ENCODE measurements at places on chromosomes 16 and 17. TPM values are rescaled to one million over a fixed set of nuclear protein-coding genes. Genes with fewer than 3 reads are reported as not detected.

- no peak for DNase-seq
Observed at GRCh38 chr16:29154088-29154487, 169.2 kb downstream of the LAT start.

GRCh38 chr17:14201021-14201987 lies 35.4 kb downstream of the CDRT15 start:
- DNase-seq: no peak

DNA sequence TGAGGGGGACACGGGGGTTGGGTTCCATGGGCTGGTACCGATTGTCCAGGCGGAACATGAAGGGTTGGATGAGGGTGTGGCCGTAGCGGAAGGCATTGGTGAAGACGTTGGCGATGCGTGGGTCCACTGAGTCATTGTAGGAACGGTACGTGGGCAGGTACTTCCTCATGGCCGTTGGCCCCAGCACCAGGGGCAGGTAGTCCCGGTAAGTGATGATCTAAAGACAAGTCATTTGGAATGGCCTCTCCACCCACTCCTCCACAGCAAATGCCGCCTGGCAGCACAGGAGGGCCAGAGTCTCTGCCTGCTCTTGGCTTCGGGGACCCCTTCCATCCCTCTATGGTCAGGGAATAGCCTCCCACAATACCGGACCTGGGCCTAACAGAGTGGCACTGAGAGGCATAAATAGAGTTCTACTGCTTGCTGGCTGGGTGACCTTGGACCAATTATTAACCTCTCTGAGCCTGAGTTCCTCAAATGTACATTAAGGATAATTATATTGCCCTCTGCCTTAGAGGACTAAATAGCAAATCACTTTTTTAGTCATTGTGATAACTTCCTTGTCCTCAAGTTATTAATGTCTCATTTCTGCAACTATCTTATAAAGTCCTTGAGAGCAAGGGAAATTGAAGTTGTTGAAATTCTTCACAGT lies 7.2 kb downstream of the MPO start:
- no peak for DNase-seq

- no peak for DNase-seq
Observed at GRCh38 chr17:74458835-74459234, 7.6 kb upstream of the CD300A start.

- peak; percentile 71 for DNase-seq
Observed at GRCh38 chr17:57954397-57955182, 622 bp downstream of the CUEDC1 start.

DNA sequence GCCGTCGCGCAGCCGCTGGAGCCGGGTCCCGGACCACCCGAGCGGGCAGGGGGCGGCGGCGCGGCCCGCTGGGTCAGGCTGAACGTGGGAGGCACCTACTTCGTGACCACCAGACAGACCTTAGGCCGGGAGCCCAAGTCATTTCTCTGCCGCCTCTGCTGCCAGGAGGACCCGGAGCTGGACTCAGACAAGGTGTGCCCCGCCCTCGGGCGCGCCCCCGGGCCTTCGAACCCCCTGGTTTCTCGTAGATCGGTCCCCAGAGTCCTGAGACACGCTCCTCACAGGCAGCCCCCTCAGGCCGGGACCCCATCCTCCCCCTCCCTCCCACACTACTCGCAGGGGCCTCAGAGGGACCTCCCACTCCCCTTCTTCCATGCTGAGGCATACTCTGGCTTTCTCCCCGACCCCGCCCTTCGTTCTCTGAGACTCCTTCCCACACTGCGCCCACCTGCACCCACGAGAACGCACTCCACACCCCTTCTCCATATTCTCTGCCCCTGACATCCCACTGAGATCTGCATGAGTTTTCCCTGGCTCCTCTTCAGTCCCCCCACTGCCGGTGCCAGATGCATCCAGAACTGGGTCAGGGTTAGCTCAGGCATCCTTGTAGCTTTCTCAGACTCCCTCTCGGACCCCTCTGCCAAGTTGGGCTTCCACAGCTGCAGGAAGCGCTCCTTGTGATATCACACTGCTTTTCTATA lies 523 bp downstream of the KCTD2 start:
- DNase-seq: peak; percentile 50

DNA sequence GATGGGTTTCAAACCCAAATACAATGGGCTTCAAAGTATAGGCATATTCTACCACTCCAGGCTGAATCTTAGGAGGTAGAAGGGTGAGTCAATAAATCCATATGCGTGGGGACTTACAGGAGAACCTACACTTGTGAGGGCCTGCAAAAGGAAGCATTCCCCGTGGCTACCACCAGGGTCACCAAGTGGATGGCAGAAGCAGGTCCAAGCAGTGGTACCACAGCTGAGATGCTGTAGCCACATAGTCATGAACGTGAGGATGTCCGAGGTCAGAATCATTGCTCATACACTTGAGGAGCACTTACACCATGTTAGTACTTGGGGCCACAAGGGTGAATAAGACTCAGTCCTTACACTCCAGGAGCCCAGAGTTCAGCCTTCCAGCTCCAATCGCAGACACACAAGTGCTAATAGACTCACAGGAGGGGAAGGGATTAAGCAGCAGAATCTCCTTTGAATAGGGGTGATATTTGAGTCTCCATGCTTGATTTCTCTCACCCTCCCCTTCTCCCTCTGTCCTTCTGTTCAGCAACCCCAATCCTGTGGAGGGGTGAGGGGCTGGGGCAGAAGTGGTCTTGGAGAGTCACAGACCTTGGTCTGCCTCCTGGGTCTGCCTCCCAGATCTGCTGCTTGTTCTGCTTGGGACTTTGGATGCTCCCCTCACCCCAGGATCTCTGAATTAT lies 42.5 kb upstream of the ASIC2 start:
- DNase-seq: no peak

- no peak for DNase-seq
Observed at GRCh38 chr17:32143527-32143870, 1.2 kb downstream of the RHOT1 start.

DNA sequence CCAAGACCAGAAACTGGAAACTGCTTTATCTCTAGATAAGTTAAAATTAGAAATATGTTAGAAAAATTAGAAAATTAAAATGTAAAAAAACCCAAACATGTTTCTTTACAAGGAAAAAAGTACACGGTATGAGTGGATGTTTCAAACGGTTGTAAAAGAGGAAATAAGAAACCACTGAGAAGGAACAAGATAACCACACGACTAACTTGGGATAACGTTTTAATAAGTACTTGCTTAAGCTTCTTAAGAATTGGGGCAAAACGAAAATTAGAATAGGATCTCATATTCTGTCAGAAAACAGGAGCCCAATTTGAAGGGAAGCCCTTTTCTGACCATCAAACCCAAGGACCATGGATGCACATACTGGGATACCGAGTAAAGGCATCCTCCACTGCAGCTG lies 31.0 kb downstream of the MBTPS1 start:
- DNase-seq: no peak

GRCh38 chr17:65749479-65749878 lies 188.0 kb upstream of the AXIN2 start:
- DNase-seq: no peak

DNA sequence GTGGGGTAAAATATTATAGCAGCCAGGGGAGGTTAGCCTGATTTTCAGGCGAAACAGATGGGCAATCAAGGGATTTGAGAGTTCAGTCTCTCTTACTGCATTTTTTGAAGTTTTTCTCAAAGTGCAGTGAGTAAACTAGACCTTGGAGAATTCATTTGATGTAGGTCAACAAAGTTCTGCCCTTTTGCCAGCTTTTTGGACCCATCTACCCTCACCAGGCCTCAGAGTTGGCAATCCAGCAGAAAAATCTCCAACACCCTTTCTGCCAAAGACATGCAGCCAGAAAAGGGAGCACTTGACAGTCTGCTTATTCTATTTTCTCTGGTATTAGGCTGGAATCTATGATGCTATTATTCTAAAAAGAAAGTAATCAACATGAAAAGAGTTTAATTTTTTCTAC lies 162.2 kb upstream of the TOM1L1 start:
- DNase-seq: no peak

DNA sequence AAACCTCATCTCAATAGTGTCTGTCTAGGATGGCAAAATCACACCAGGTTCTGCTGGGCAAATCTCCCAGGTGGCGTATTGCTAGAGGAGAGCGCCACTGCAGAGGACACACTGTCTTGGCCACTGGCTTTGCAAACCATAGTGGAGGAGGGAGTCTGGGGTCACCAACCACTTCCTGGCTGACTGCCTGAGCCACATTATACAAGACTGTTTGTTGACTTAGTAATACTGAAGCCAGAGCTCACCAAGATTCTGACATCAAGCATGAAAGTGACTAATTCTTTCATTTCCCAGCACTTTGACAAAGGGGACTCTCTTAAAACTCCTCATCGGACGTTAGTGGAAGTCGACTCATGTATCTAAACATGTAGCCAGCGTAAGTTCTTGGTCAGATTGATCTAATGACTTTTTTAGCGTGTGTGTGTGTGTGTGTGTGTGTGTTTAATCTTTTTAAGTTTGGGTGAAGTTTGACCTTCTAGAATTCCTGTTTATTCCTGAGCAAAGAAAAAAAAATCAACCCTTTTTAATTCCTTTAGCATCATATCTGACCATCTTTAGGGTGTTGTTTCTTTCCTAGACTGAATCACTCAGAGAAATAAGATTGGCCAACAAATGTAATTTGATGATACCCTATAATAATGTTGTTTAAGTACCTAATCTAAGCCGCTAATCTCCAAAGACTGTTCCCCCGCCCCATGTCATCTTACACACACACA lies 13.7 kb downstream of the PITPNC1 start:
- DNase-seq: peak; percentile 64

- DNase-seq: no peak
Observed at GRCh38 chr16:10629592-10629963, 49.2 kb upstream of the EMP2 start.

DNA sequence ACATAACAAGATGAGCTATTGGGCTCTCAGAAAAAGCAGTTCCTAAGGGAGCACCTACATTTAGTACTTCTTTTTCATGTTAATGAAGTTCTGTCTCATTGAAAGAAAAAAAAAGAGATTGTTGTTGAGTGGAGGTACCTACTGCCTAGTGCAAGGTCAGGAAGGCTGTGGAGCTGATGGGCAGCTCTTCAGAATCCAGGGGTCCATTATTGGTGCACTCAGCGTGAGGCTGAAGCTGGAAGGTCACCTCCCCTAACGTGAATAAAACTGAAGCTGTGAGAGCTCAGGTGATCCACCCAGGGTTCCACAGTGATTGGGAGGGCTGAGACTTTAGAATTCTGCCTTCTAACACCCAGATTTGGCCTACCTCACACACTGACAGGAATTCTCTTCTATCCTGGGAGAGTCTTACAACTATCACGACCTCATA lies 153.9 kb upstream of the TBX2 start:
- no peak for DNase-seq

GRCh38 chr16:70475054-70475871 lies 20.9 kb downstream of the FCSK start:
- no peak for DNase-seq

DNA sequence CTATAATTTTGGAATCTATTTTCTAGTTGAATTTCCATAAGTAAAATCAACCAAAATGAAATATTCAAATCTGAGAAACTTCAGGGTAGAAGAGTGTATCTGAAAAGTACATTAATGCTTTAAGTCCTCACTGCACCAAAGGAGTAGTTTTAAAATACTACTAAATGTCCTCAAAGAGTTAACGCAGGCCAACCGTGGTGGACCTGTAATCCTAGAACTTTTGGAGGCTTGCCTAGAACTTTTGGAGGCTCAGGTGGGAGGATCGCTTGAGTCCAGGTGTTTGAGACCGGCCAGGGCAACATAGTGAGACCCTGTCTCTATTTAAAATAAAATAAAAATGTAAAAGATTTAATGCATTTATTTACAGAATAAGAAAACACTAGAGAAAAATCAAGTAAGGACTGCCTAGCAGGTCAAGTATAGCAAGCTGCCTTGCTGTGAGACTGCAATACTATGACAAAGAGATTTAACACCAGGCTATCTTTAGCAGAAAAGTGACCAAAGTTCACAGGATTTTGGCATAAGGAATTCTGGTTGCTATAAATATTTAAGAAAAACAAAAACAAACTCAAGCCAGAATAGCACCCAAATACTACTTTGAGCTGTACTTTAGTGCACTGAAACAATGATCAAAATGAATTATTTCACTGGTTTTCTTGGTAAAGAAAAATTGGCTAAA lies 41.0 kb downstream of the CHCT1 start:
- DNase-seq: no peak

- DNase-seq: no peak
Observed at GRCh38 chr16:2243781-2244180, 7.5 kb downstream of the DNASE1L2 start.

GRCh38 chr17:42422958-42423712 lies at the start of gene CAVIN1:
CAVIN1 (minus strand) TSS chr17:42423256; CDS start chr17:42423097, 159 bp downstream.
- peak; percentile 98 for DNase-seq

GRCh38 chr17:66373944-66374817 lies 71.8 kb downstream of the PRKCA start:
- DNase-seq: peak; percentile 67

- no peak for DNase-seq
Observed at GRCh38 chr17:55931446-55931845, 180.6 kb downstream of the PCTP start.

- DNase-seq: no peak
Observed at GRCh38 chr16:3907586-3907985, 27.1 kb upstream of the CREBBP start.

GRCh38 chr16:89917773-89918452 lies 749 bp upstream of the MC1R start:
- peak; percentile 90 for DNase-seq

GRCh38 chr17:54736573-54736972 lies 164.1 kb upstream of the TOM1L1 start:
- DNase-seq: no peak

DNA sequence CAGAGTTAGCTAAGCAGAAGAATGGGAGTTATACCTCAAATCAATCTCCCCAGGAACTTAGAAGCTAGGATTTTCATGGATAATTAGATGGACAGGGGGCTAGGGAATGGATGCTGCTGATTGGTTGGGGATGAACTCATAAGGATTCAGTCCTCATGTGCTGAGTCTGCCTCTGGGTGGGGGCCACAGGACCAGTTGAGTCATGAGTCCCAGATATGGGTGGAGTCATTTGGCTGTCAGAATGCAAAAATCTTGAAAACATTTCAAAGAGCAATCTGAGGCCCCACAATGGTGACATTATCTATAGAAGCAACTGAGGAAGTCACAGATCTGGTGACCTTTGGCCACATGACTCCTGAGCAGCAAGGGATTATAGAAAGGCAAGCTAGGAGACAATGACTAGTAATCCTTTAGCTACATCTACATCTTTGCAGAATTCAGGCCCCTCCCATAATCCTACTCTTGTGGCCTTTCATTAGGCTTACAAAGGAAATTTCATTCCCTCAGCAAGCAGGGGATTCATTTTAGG lies 82.6 kb upstream of the CCL2 start:
- no peak for DNase-seq

DNA sequence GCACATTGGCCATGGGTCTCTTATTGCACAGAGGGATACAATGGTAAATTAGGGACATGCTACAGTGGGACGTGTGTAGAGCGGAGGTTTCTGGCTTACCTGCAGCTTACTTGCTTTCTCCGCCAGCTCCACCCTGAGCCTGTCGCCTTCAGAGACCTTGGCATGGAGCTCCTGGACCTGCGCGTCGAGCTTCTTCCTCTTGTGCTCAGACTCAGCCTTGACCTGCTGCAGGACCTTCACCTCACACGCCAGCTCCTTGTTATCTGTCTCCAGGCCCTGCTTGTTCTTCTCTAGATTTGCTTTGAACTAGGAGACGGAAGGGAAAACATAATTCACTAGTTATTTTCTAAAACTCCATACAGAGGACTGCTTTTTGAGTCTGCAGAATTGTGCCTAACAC lies 63.5 kb downstream of the NDEL1 start:
- DNase-seq: no peak

CHRNE gene
- 0.30 TPM for total RNA-seq

USP6 gene
- total RNA-seq: 0.04 TPM

PYDC1 gene
- total RNA-seq: not detected

PFAS gene
- 23.8 TPM for total RNA-seq

TBC1D3 gene
- not detected for total RNA-seq

NUTF2 gene
- total RNA-seq: 66.2 TPM

KRTAP4-1 gene
- total RNA-seq: not detected

CRHR1 gene
- total RNA-seq: not detected

CMTM3 gene
- 15.3 TPM for total RNA-seq
